ENCODE measurements at places on chromosomes 7 and 10. TPM values are rescaled to one million over a fixed set of nuclear protein-coding genes. Genes with fewer than 3 reads are reported as not detected.

DNA sequence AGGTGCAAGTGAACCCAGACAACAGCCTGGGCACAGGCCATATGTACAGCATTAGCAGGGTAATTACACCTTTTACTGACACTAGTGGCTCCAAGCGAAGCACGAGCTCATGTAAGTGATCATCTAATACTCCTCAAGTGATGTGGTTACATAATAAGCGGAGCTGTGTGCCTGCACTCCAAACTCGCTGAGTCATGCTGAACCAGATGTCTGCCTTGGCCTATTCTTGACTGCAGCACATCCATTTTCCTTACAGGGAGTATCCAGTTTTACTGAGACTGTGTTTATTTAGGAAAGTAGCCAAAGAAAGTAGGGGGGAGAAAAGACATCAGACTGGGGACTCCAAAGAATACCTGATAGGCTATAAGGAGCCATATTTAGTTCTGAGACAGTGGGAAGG lies 90.1 kb downstream of the GRM3 start:
- DNase-seq = no peak

GRCh38 chr7:17298840-17299482 lies 509 bp downstream of the AHR start:
- DNase-seq = peak; percentile 23

GRCh38 chr10:78650122-78650521 lies 418.6 kb upstream of the ZMIZ1 start:
- DNase-seq = no peak

DNA sequence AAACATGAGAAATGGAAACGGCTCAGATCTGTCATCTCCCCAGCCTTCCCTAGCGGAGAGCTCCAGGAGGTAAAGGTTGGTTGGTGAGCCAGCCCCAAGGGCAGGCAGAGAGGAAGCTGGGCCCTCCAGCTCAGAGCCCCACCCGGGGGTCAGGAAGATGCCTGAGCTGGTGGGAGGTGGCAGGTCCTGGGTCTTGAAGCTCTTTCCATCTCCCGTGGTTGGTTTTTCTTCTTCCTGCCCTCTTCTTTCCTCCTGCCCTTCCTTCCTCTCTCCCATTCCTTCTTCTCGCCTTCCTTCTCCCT lies 384.2 kb upstream of the FOXK1 start:
- DNase-seq = no peak

DNA sequence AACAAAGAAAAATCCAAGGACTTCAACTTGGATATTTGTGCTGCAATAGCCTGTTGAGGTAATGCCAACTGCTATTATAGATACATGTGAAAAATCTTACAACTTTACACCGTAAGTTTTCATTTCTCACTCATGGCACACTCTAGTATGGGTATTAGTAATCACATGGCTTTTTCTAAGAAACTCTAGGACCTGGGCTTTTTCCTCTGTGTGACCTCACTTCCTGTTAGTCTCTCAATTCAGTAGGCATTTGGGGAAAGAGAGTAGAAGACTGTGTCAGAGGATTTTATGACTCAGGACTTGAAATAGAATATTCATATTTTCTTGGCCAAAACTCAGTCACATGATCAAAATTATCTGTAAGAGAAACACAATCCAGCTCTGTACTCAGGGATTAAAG lies 1049.9 kb downstream of the REEP3 start:
- no peak for DNase-seq

- no peak for DNase-seq
Observed at GRCh38 chr10:660413-660969, 29.0 kb downstream of the DIP2C start.

GRCh38 chr7:33444511-33444910 lies 315.1 kb downstream of the BBS9 start:
- no peak for DNase-seq

DNA sequence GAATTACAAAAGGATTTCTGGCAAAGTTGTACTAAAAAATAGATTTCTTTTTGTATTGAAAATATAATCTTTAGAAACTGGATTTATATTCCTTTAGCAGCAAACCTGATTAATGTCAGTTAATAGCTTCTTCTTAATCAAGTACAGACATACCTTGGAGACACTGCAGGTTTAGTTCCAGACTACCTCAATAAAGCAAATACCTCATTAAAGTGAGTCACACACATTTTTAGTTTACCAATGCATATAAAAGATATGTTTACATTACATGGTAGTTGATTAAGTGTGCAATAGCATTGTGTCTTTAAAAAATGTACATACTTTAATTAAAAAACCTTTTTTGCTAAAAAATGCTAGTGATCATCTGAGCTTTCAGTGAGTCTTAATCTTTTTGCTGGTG lies 215.0 kb downstream of the BICC1 start:
- DNase-seq = no peak

- no peak for DNase-seq
Observed at GRCh38 chr7:85600395-85600794, 413.5 kb upstream of the SEMA3D start.

DNA sequence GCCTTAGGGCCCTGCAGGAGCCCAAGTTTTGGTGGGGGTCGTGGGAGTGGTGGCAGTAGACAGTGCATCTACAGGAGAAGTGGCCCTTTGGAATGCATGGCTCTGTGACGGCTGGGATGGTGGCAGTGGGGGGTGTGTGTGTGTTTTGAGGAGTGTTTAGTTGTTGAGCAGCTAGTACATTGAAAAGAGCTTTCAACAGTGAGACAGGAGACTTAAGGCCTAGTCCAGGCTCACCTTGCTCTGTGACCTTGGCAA lies 27.1 kb downstream of the ZNF775 start:
- DNase-seq = no peak

- DNase-seq = no peak
Observed at GRCh38 chr10:48767373-48768143, 82.9 kb downstream of the WDFY4 start.

- no peak for DNase-seq
Observed at GRCh38 chr7:83732305-83732704, 83.4 kb upstream of the SEMA3E start.

- no peak for DNase-seq
Observed at GRCh38 chr7:99618726-99619125, 2.0 kb downstream of the ZSCAN25 start.

- no peak for DNase-seq
Observed at GRCh38 chr10:51668336-51668689, 31.1 kb downstream of the CSTF2T start.

GRCh38 chr10:131536676-131537075 lies 225.2 kb upstream of the TCERG1L start:
- DNase-seq = no peak

DNA sequence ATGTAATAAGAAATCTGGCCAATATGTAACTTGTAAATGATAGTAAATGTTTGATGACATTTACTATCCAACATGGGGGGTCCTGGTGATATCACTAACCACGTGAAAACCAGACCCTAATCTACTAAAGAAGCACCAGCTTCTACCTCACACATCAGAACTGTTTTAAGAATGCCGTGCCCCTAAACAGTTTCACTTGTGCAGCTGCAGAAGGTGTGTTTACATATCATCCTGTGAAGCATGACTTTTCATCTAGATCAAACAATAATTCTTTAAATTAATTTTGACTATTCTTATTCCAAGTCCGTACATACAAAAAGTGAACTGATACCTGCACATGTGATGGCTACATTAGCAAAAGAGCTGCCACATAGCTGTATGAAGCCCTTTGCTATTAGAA lies 61.0 kb downstream of the STEAP1B start:
- DNase-seq = no peak

DNA sequence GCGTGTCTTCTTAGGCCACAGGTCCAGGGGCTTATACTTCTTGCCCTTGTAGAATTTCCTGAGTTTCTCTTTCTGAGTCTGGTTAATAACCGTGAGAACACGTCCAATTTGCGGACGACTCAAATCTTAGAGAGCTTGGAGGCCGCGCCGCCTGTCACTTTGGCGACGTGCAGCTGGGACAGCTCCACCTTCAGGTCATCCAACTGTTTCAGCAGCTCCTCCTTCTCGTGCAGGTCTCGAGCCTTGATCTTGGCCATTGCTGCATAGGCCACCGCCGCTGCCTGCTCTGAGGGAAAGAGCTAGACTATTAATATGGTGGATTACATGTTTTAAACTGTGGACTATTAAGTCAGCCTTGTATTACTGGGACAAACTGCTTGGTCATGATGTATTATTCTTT lies 26.9 kb downstream of the EVX1 start:
- DNase-seq = no peak

DNA sequence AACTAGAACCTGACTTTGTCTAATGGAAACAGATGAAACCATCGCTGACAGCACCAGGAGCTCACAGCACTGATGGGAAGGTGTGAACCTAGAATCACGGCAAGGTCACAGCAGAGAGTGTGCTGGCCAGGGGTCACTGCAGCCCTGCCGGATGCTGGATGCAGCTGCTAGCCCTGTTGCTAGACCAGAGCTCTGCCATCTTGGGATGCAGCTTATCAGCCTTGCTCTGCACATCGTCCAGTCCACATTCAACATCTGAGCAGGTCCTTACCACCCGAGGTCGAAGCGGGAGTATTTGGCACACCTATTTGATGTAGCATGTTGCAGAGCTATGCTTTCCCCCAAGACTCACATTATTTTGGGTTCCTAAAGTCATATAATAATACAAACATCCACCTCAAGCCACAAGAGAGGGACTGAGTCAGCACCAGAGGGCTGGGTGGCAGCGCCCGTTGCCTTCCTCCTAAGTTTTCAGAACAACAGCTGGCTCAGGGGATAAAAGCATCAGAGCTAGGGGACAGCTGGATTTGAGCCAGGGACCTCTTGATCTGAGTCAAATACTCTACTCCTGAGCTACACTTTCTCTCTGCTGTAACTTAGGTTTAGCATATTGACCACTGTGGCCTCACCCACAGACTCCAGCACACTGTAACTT lies 135.3 kb downstream of the ZNF467 start:
- no peak for DNase-seq

- no peak for DNase-seq
Observed at GRCh38 chr7:122311050-122311700, 6.6 kb upstream of the FEZF1 start.

- no peak for DNase-seq
Observed at GRCh38 chr7:131961054-131961680, 404.7 kb upstream of the PODXL start.

RNF32 gene
- 0.41 TPM for total RNA-seq

BAG3 gene
- total RNA-seq = 44.1 TPM

KCND2 gene
- 4.5 TPM for total RNA-seq

Measured in uterus (tissue), 4 donors.